ENCODE measurements at places on chromosomes 6 and 20. TPM values are rescaled to one million over a fixed set of nuclear protein-coding genes. Genes with fewer than 3 reads are reported as not detected.

DNA sequence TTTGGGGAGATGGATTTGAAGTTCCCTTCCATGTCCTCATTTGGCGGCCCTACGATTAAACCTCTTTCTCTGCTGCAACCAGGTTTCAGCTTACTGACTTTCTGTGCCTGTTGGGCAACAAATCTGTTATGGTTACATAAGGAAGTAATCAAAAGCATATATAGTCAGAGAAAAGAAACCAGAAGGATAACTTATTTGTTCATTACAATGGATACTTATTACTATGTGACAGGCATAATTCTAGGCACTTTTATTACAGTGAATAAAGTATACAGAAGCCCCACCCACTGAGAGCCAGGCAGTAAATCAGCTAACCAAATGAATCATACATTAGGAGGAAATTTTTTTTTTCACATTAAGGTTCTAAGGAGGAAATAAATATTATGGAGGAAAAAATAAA is 9.6 kb upstream of the TRIM31 start:
- no peak for DNase-seq

C6orf132 gene
- not detected for total RNA-seq

- no peak for DNase-seq
Measured at GRCh38 chr6:122726649-122727048, 52.9 kb upstream of the FABP7 start.

- DNase-seq = no peak
Measured at GRCh38 chr6:147058786-147059385, 145.3 kb upstream of the STXBP5 start.

DNA sequence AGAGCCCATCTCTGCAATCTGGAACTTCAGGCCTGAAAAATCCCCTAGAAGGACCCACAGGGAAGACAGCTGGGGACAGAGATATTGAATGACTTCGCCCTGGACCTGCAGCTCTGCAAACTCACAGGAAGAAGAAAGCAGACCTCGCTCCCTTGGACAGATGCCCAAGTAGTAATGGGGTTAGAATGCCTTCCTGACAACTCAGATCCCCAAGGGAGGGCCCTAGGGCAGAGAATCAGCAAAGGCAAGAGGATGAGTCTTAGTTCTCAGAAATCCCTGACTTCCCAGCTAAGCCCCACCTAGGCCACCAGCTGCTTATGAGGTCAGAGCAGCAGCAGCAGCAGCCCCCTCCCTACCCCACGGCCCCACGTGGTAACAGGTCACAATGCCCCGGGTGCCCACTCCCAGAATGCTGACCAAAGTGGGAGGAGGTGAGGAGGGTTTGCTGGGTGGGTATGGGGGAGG is at the start of gene C20orf141:
Gene C20orf141 (plus strand): TSS at position 401 of the 465 bp plus-strand sequence. CDS start 198 bp downstream, outside the sequence.
- DNase-seq = no peak

- DNase-seq = no peak
Measured at GRCh38 chr6:140319209-140319608, 944.8 kb upstream of the CITED2 start.

NKAIN2 gene
- 36.6 TPM for total RNA-seq

HSPA1L gene
- total RNA-seq = 4.2 TPM

DNA sequence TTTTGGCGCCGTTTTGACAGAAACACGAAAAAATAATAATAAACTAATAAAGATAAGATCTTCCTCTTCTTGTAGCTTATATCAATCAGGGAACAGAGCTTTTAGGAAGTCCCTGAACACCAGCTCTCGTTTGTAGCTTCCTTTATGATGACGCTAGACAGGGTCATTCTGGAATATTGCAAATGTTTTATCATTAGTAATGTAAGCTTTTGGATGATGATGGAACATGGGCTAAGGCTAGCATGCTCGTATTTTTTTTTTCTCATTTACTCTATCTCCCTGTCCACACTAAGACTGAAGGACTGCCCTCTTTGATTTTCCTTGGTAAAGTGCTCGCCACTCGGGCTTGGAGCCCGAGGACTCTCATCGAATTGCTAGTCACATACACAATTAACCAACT is 22.1 kb upstream of the POM121L2 start:
- DNase-seq = no peak

MUC22 gene
- total RNA-seq = not detected

- DNase-seq = peak; percentile 66
Measured at GRCh38 chr6:35977308-35977707, 47.1 kb downstream of the SLC26A8 start.

GRCh38 chr20:58993332-58994248 is 12.5 kb downstream of the NELFCD start:
- DNase-seq = no peak

MLN gene
- total RNA-seq = not detected

DNA sequence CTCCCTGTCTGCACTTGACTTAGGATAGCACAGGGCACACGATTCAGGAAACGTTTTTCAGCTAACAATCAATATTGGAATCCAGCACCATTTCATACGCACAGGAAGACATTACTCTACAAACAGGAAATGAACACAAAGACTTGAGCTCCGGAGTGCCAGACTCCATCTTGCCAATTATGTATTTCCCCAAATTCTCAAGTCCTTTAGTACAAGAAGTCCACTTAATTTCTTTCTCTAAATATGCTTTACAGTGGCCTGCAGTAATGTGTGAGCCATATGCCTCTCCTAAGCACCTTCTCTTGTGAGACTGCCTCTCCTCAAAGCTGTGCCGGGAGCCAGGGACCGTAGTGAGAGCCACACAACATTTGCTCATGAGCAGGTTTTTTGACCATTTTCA is 168.2 kb downstream of the THBS2 start:
- DNase-seq = no peak

ULBP2 gene
- 3.2 TPM for total RNA-seq

KCNK16 gene
- total RNA-seq = not detected

DNA sequence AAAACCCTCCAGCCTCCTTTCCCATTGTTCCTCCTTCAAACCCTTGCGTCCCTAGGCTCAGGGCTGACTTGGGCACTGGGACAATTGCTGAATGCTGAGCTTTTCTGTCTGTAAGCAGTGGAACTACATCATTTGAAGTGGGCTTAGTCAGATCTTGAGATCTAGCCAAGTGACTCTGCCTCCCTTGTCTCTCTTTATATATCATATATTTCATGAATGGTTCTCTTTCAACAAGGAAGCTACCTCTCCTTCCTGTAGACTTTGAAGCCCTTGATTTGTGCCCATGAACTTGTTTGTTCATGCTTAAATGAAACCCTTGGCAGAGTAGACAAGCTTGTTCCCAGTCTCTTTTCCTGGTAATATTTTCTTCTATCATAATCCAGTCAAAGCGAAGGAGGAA is 60.0 kb upstream of the KIF13A start:
- DNase-seq = no peak

ID4 gene
- 118 TPM for total RNA-seq

- no peak for DNase-seq
Measured at GRCh38 chr20:9141070-9141469, 72.2 kb downstream of the PLCB4 start.

GRCh38 chr20:37162646-37163045 is 16.5 kb upstream of the RPN2 start:
- DNase-seq = no peak

DNA sequence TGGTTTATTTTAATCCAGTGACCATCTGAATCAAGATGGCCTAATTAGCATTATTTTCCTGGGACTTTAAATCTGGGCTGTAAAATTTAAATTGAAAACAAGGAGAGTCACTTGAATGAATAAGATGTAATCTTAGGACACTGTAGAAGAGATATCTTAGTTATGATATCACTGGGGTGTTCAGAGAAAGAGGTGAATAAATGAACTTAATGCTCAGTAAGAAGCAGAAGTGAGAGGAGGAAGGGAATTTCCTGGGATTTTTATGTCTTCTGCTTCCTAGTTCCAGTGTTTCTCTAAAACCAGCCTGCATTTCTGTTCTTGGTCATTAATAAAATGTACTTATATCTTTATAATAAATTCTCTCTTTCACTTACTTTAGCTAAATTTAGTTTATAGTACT is 136.8 kb upstream of the PTPRK start:
- DNase-seq = no peak

- no peak for DNase-seq
Measured at GRCh38 chr6:96211341-96211740, 195.6 kb downstream of the FUT9 start.

DNA sequence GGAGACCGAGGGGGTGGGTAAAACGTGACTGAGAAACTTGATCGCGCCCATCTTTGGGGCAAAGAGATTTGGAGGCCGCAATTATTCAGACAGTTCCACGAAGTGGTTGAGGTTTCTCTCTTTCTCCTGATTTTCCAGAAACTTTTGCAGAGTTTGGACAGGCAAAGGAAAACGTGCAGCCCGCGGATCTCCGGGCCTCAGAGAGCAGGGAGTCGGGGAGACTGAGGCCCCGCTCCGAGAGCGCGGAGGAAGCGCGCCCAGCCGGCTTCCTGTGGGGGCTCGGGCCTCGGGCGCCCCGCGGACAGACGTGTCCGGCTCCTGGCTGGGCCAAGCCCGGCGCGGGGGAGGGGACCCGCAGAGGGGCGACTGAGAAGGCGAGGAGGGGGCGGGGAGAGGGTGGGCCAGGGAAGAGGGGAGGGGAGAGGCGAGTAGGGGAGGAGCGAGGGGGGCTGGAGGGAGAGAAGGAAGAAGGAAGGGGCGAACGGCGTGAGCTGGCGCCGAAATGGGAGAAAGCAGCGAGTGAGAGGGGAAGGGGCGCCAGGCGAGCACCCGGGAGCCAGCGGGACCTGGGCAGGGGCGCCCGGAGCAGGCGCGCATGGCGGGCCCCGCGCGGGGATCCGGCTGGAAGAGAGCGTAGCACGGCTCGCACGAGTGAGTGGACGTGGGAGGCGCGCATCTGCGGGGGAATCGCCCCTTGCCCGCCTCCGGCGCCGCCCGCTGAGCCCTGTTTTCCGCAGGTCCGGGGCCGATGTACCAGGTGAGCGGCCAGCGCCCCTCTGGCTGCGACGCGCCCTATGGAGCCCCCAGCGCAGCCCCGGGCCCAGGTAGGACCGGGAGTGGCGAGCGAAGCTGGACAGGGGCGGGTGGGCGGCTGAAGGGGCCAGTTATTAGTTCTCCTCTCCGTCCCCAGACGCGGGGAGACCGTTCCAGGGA is at the start of gene MDFI:
Gene MDFI (plus strand): TSS at position 467 of the 933 bp plus-strand sequence. CDS start 282 bp downstream, at position 749.
- no peak for DNase-seq

GRCh38 chr6:123668063-123668462 is 31.3 kb upstream of the TRDN start:
- DNase-seq = no peak

DNA sequence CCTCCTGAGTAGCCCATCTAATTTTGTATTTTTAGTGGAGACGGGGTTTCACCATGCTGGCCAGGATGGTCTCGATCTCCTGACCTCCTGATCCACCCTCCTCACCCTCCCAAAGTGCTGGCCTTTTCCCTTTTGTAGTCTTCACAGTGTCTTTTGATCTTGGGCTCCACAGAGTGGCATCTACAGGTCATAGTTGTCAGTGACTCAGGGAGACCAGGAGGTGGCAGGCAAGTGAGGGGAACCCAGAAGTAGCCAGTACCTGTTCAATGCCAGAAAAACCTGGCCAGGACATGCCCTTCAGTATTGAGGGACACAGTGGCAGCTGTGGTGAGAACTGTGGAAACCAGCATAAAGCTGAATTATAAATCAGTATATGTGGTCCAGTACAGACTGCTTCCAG is 19.6 kb downstream of the RPP21 start:
- no peak for DNase-seq
